Fibroblast of villous mesenchyme (primary cell): ENCODE measurements at places on chromosomes 2 and 18.

GRCh38 chr2:218216336-218216673 lies 684 bp upstream of the ARPC2 start:
- DNase-seq = peak; percentile 53

- peak; percentile 40 for DNase-seq
Observed at GRCh38 chr18:55300936-55301531, 287.0 kb downstream of the TCF4 start.

DNA sequence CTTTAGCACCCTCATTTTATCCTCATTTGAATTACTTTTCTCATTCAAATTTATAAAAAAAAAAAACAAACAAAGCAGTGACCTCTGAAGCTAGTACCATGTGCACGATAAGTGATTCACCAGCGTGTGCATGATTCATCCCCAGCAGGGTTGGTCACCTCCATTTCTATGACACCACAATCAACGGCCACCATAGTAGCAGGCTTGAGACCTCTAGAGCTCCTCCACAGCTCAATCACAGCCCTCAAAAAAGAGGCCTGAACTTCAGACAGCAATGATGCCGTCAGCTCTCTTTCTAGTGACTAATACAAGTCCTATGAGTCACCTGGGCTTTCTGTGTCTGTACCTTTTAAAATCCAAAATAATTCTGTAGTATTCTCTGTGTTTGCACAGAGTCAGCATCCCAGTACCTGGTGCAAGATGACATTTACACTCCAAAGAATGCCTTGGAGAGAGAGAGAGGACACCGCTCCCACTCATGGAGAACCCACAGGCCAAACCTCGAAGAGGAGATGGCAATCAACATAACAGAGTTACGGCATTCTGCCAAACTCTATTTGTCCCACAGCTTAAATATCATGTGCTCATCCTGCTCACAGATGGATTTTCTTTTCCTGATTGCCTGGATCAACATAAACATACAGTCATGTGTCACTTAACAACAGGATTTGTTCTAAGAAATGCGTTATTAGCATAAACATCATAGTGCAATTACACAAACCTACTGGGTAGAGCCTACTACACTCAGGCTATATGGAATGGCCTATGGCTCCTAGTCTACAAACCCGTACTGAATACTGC lies 58.7 kb downstream of the L3MBTL4 start:
- no peak for DNase-seq

DNA sequence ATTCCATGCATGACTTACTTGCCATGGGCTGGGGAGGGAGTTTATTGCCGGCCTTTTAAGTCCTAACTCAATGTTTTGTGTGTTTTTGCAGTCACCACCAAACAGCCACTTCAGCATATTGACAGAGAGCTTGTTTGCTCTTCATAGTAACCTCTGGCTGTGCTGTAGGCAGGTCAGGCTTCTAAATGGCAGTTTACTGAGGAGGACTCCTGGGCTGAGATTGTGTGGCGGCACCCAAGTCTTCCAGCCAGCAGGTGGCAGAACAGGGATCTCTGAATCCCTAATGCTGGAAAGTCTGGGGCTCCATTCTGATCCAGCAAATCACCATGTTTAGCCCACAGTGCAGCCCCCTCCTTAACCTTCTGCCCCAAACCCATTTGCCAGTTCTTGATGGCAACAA lies 121.2 kb downstream of the CAPN13 start:
- no peak for DNase-seq

DNA sequence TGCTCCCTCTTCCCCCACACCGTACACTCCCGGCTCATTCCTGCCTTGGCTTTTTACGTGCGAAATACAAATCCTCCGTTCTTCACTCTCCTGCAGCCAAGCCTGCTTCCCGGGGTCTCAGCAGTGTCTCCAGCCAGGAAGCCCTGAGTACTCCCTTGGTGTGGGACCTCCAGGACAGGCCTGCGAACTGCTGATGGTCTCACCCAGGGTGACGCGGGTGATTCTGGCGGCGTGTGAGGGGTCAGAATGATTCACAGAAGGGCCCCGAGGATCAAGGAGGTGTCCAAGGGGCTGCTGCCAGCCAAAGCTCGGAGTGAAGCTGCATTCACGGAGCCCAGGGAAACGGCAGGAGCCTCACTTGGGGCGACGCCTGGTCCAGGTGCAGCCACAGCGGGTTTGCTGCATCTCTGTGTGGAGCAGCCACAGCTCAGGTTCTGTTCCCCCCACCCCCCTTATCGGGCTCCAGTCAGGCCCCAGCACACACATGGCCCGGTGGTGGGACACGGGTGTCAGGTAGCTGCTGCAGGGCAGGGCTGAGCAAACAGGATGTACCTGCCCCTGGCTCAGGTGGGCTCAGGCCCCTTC lies 337.7 kb upstream of the MYT1L start:
- no peak for DNase-seq

GRCh38 chr18:3604498-3605408 lies 154.8 kb downstream of the TGIF1 start:
- peak; percentile 99 for DNase-seq

DNA sequence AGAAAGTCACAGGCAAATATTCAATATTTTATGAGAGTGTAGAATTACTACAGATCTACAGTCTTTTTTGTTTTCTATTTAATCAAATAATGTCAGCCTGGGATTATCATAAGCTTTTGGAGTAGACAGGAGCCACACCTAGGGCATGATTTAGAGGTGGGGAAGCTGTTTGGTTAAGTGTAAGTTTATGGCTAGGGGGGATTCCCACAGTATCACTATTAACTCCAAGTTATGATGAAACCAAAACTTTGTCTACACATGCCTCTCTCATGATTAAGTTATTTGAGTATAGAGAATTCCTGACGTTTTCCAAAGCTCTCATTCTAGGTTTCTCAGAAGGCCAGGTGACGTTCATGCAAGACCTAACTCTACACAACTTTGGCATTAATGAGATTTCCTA lies 2.1 kb downstream of the SERPINB10 start:
- DNase-seq = no peak

DNA sequence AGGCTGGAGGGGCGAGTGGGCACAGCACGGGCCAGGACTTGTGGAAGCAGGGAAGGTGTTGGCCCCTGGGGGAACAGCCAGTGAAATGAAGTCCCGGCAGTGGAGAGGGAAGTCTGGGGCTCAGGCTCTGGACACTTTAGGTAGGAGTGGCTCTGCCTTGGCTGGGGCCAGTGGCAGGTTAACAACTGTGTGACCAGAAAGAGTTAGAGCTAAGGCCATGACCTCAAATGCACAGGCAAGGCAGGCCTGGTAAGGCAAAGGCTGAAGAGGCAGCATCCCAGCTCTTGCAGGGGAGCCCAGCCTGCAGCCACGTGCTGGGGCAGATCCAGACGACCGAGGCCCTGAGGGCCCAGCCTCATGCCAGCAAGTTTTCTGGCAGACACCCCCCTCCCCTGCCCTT lies 21.5 kb downstream of the PCARE start:
- no peak for DNase-seq

GRCh38 chr2:220279372-220279771 lies 651.9 kb downstream of the SLC4A3 start:
- DNase-seq = peak; percentile 54

GRCh38 chr2:132623096-132623839 lies 46.7 kb downstream of the LYPD1 start:
- peak; percentile 44 for DNase-seq

GRCh38 chr2:238408615-238409340 lies 17.9 kb upstream of the ASB1 start:
- no peak for DNase-seq

GRCh38 chr2:16763056-16763455 lies 97.4 kb upstream of the CYRIA start:
- no peak for DNase-seq

DNA sequence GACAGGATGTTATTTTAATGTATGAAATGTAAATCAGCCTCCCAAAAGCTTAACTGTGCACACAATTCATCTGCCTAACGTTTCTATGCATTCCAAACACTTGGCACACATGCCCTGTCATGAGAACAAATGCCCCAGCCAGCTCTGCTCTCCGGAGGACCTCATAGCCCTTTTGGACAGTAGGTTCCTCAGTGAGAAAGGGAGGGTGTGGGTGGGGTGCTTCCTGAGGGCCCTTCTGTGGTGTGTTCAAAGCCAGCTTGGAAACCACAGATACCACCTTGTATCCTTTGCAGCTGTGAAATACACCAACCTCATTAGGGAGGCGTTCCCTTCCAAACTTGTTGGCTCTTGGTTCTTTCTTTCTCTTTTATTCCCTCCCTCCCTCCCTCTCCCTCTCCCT lies 102.2 kb upstream of the ASB18 start:
- DNase-seq = no peak

- DNase-seq = peak; percentile 25
Observed at GRCh38 chr18:36335476-36336279, 38.2 kb downstream of the FHOD3 start.

DNA sequence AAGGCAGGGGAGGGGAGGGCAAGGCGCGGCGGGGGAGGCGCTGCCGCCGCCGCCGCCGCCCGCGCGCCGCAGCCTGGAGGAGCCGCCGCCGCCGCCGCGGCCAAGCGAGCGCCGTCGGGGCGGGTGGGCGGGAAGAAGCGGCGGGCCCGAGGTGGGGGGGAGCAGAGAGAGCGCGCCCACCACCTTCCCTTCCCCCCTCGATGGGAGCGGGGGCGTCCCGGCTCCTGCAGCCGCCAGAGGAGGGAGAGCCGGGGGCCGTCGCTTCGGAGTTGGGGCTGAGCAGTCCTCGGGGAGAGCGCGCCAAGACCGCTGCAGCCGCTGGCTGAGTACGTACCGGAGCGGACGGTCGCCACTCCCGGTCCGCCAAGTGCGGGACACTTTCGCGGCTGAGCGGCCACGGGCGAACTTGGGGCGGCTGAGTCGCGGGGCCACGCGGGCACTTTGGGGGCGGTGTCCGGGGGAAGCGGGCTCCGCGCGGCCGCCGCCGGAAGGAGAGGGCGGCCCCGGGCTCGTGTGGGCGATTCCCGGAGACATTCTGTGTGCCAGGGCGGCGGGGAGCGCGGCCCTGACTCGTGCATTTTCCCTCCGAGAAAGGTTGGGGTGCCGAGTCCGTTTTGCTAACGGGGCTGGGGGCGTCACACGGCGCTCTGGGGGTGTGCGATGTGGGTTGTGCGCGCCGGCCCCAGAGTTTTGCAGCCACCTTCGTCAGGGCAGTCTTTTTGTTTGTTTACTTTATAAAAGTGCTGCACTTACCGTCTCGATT lies at the start of gene NAB1:
Gene NAB1, plus strand, starts transcription at position 49 of the 763 bp plus-strand sequence. CDS start 10,094 bp downstream, outside the sequence.
- DNase-seq = no peak
